Right lung (tissue), 10 donors: ENCODE measurements at places on chromosomes 5 and 9. TPM values are rescaled to one million over a fixed set of nuclear protein-coding genes. Genes with fewer than 3 reads are reported as not detected.

GRCh38 chr9:2243666-2244555, 228.8 kb downstream of the SMARCA2 start:
- DNase-seq: no peak

DNA sequence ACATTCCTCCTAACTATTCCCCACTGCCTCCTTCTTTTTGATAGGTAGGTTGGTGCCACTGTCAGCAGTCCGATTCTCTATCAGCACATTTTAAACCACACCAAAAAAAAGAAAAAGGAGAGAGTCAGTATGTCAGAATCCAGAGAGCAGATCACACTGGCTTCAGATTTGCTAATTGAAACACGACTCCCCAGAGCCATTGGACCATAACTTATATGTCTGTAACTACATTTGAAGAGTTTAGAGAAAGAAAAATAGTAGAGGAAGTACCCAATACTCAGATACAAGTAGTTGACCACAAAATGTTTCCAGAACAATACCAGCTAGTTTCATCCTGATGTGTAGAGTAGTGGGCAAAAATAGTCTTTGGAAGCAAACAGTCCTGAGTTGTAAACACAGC, 216.6 kb downstream of the NR2F1-AS1 start:
- no peak for DNase-seq

DNA sequence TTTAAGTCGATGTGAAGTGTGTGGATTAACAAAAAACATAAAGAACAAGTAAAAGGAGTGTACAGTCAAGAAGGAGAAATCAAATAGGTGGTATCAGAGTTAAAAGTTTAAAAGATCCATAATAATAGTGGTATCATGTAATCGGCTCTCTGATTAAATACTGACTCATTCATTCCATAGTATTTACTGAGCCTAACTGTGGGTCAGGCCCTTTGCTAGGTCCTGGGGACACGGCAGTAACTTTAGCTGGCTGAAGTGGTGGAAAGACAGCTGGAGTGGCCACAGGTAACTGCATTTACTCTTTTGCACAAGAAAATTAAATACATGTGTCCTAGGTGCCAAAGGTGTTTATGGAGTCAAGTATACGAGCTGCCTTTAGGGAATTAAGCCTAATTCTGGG, 124.0 kb downstream of the GNAQ start:
- DNase-seq: no peak

GRCh38 chr5:169229342-169229892, 71.5 kb downstream of the SLIT3 start:
- no peak for DNase-seq

DNA sequence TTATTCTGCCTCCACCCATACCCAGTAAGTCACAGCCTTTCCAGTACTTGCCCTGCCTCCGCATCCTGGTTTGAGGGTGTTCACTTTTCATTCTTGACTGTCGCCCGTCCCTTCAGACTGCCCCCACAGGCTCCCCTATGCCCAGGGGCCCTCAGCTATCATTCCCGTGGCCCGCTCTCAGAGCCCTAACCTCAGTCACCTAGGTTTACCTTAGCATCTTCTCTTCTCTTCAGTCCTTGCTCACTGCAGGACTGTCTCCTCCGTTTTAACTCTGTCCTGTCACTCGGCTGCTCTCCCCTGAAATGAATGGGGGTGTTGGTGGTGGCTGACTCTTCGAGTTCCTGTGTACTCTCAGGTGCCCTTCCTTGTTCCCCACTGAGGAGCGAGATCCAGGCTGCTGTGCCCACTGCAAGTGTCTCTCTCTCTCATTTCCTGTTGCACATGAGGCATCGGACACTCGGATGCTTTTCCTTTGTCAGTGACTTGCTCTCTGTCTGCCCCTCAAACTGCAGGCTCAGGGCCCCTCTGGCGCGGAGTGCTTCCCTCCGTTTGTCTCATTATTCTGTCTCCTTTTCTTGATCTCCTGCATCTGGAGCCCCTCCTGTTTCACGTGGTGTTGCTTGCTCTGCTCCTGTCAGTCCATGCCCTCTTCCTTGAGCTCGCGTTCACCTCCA, 89.8 kb downstream of the CACNA1B start:
- no peak for DNase-seq

GNA14 gene
- polyA plus RNA-seq: 13.5 TPM

OR1J2 gene
- polyA plus RNA-seq: not detected
